Astrocyte (in vitro differentiated cells and primary cell): ENCODE measurements at places on chromosomes 16 and 17. TPM values are rescaled to one million over a fixed set of nuclear protein-coding genes. Genes with fewer than 3 reads are reported as not detected.
A peak's percentile ranks its signal among the peaks of the same experiment; 100 is the strongest.

- no peak overlapping the region for H3K4me3 ChIP-seq
- peak overlapping the region; percentile 27 for H3K27ac ChIP-seq
- DNase-seq, result peak; percentile 64
- H3K4me1 ChIP-seq, result peaks cover 20% of the 10 kb centered on the region
- H3K36me3 ChIP-seq, result no peaks in the 10 kb centered on the region
Observed at GRCh38 chr17:2222901-2223616, 80.5 kb downstream of the SMG6 start.

GRCh38 chr17:31674717-31675349 lies 184.2 kb downstream of the COPRS start:
- H3K27me3 ChIP-seq, result no peaks in the 10 kb centered on the region
- H3K27ac ChIP-seq, result no peak overlapping the region
- no peaks in the 10 kb centered on the region for H3K36me3 ChIP-seq
- no peak overlapping the region for H3K4me3 ChIP-seq
- peaks cover 15% of the 10 kb centered on the region for H3K4me1 ChIP-seq

- H3K4me3 ChIP-seq, result peak overlapping the region; percentile 22
- H3K4me1 ChIP-seq, result peaks cover 42% of the 10 kb centered on the region
- no peak for DNase-seq
- H3K27me3 ChIP-seq, result no peaks in the 10 kb centered on the region
- H3K27ac ChIP-seq, result peak overlapping the region; percentile 37
Observed at GRCh38 chr16:66269617-66270332, 96.7 kb upstream of the CDH5 start.

- peaks cover 3% of the 10 kb centered on the region for H3K27me3 ChIP-seq
- no peak overlapping the region for H3K4me3 ChIP-seq
- peaks cover 12% of the 10 kb centered on the region for H3K4me1 ChIP-seq
- H3K27ac ChIP-seq, result no peak overlapping the region
- H3K36me3 ChIP-seq, result no peaks in the 10 kb centered on the region
- no peak for DNase-seq
Observed at GRCh38 chr16:87044032-87044382, 273.2 kb downstream of the C16orf95 start.

GRCh38 chr17:82351254-82351712 lies 7.8 kb upstream of the TEX19 start:
- H3K4me1 ChIP-seq, result peaks cover 9% of the 10 kb centered on the region
- H3K36me3 ChIP-seq, result no peaks in the 10 kb centered on the region
- no peak overlapping the region for H3K4me3 ChIP-seq
- DNase-seq, result no peak
- peaks cover 9% of the 10 kb centered on the region for H3K27me3 ChIP-seq
- H3K27ac ChIP-seq, result no peak overlapping the region

DNA sequence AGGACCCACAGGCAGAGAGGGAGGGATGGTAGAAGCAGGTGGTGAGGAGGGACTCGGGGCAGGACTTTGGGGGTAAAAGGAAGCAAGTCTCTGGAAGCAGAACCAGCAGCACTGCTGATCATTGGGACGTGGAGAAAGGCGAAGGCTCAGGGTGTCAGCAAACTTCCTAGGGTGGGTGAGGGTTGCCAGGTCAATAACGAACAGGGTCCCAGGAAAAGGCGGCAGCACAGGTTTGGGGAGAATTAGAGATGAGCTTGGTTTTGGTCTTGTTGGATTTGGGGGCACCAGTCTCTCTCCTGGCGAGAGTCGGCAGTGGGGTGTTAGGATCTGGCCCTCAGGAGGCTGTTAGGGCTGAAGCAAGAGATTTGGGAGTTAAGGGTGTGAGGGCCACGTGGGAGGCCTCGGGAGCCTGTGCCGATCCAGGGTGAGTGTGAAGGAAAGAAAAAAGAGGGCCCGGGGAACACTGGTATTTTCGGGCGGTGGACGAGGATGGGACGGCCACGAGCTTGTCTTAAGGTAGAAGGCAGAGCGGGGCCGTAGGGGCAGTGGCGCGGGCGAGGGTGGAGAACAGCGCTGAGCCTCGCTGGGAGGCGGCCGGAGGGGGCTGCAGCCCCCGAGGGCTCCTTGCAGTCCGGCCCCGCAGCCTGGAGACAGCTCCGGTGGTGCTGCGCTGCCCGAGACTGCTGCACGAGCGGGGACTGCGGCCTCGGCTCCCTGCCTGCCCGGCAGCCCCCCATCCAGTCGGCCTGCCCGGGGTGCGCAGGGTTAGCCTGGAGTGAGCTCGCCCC lies 765 bp upstream of the ADORA2B start:
- peak overlapping the region; percentile 84 for H3K27ac ChIP-seq
- H3K36me3 ChIP-seq, result no peaks in the 10 kb centered on the region
- H3K4me3 ChIP-seq, result peak overlapping the region; percentile 90
- no peak for DNase-seq
- H3K4me1 ChIP-seq, result peaks cover 33% of the 10 kb centered on the region

DNA sequence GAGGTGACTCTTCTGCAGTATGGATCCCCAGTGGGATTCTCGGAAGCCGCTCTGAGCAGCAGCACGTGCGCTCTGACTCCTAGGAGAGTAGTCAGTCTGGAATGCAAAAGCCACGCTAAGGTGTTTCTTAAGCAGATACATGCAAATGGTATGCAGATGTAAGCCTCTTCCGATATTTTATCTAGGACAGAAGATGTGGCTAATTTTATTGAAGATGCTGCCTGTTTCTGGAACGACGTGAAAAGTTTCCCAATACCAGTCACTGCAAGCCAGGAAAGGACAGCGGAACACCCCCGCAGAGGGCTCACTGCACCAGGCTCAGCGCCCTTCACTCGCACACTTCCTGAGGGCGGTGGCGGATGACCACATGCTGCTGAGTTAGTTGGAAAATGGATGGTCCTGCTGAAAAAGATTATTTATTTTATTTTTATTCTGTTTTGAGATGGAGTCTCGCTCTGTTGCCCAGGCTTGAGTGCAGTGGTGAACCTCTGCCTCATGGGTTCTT lies 10.1 kb downstream of the FADS6 start:
- no peak overlapping the region for H3K27ac ChIP-seq
- no peaks in the 10 kb centered on the region for H3K36me3 ChIP-seq
- DNase-seq, result no peak

GRCh38 chr16:19645557-19645981 lies 72.5 kb downstream of the KNOP1 start:
- H3K4me1 ChIP-seq, result no peaks in the 10 kb centered on the region
- no peak overlapping the region for H3K4me3 ChIP-seq
- peak; percentile 15 for DNase-seq
- H3K27me3 ChIP-seq, result no peaks in the 10 kb centered on the region
- H3K27ac ChIP-seq, result no peak overlapping the region

DNA sequence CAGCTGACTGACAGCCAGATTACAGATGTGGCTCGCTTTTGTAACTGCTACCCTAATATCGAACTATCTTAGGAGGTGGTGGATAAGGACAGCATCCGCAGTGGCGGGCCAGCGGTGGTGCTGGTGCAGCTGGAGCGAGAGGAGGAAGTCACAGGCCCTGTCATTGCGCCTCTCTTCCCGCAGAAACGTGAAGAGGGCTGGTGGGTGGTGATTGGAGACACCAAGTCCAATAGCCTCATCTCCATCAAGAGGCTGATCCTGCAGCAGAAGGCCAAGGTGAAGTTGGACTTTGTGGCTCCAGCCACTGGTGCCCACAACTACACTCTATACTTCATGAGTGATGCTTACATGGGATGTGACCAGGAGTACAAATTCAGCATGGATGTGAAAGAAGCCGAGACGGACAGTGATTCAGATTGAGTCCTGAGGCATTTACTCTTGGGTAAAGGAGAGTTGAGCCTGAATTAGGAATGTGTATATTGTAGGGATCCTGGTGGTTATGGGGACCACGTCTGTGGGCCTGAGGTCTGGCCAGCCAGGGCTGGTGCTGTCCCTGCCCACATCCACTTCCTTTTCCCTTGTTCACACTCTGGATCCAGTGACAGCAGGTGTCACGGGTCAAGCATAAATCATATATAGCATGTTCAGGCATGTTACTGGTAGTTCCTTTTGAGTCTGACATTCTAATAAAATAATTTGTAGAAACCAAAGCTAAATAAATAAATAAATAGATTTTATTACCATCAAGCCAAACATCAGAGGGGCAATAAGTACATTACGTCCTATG lies 89.0 kb upstream of the SMURF2 start:
- peaks cover 2% of the 10 kb centered on the region for H3K36me3 ChIP-seq
- peaks cover 10% of the 10 kb centered on the region for H3K4me1 ChIP-seq
- no peak overlapping the region for H3K27ac ChIP-seq

GRCh38 chr17:14302091-14302430 lies 1.2 kb downstream of the HS3ST3B1 start:
- H3K4me3 ChIP-seq, result peak overlapping the region; percentile 91
- H3K4me1 ChIP-seq, result peaks cover 46% of the 10 kb centered on the region
- no peak for DNase-seq
- peak overlapping the region; percentile 76 for H3K27ac ChIP-seq
- H3K27me3 ChIP-seq, result peaks cover 5% of the 10 kb centered on the region

DNA sequence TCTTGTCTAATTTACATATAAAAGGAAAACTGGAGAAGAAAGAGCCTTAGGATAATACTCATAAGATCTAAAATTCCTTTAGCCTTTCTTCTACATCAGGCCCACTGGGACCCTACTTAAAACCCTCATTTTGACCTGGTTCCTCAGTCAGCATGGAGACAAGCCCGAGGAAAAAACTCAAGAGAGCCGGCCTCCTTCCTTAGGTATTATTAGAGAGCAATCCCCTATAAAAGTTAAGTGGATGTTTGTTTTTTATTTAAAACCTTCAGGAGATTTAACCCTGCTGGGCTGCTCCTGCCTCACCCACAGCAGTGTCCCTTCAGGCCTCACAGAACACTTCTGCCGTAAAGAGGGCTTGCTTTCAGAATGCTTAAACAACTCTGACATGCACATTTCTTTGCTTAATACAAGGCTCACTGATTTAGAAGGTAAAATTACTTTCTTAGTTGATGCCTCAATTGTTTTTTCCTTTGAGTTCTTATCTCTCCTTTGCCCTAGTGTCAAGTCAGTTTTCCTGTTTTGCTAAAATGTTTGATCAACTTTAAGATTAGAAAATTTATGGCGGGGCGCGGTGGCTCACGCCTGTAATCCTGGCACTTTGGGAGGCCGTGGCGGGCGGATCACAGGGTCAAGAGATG lies 145.6 kb upstream of the TBX2 start:
- no peak overlapping the region for H3K4me3 ChIP-seq
- peaks cover 28% of the 10 kb centered on the region for H3K4me1 ChIP-seq
- DNase-seq, result no peak
- no peaks in the 10 kb centered on the region for H3K36me3 ChIP-seq

GRCh38 chr17:17729620-17730249 lies 48.5 kb downstream of the RAI1 start:
- no peak overlapping the region for H3K4me3 ChIP-seq
- H3K4me1 ChIP-seq, result peaks cover 39% of the 10 kb centered on the region
- DNase-seq, result no peak
- no peaks in the 10 kb centered on the region for H3K27me3 ChIP-seq
- H3K36me3 ChIP-seq, result no peaks in the 10 kb centered on the region
- no peak overlapping the region for H3K27ac ChIP-seq

DNA sequence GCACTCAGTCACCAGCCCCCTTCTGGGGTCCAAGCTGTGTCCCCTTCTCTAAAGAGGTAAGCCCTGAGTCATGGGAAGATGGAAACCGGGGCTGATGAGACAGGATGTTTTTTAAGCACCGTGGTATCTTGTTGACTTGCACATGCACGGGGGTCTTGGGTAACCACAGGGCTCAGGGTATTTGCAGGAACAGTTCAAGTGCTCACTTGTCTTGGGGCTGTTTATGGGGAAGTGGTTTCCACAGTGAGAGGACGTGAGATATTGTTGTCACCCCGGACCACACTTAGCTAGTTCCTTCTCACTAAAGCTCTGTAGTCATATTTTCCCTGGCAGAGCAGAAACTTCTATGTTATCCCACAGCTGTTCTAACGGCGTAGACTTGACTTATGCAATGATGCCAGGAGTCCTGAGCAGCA lies 7.7 kb downstream of the CCL3L1 start:
- H3K4me1 ChIP-seq, result peaks cover under 1% of the 10 kb centered on the region
- no peak overlapping the region for H3K4me3 ChIP-seq
- no peak overlapping the region for H3K27ac ChIP-seq
- no peak for DNase-seq
- no peaks in the 10 kb centered on the region for H3K27me3 ChIP-seq

DNA sequence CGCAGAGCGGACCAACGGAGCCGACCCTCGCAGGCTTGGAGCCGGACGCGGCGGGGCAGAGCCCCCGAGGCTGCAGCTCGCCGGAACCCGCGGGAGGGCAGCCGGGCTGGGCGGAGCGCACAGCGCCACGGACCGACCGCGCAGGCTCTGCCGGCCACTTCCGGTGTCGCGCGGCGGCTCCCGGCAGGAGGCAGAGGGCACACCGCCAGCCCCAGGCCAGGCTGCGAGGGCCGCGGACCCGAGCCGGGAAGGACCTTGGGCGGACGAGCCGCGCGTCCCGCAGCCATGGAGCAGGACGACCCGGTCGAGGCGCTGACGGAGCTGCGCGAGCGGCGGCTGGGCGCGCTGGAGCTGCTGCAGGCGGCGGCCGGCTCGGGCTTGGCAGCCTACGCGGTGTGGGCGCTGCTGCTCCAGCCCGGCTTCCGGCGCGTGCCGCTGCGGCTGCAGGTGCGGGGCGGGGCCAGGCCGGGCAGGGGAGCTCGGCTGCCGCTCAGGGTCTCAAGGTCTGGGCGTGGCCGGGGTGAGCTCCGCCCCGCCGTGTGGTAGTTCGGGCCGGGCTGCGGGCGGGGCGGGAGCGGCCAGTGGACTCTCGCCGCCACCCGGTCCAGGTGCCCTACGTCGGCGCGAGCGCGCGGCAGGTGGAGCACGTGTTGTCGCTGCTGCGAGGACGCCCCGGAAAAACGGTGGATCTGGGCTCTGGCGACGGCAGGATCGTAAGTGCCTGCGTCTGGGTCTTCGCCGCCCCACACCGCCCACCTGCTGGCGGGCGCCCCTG lies at the start of gene ANTKMT:
Gene ANTKMT (plus strand): TSS at position 157 of the 775 bp plus-strand sequence. CDS start 129 bp downstream, at position 286.
- no peaks in the 10 kb centered on the region for H3K36me3 ChIP-seq
- H3K27me3 ChIP-seq, result no peaks in the 10 kb centered on the region
- DNase-seq, result peak; percentile 55
- peak within 1 kb of the TSS; percentile 73 for H3K4me3 ChIP-seq
- peak within 1 kb of the TSS; percentile 65 for H3K27ac ChIP-seq

GRCh38 chr17:67911059-67911782 lies 85.0 kb downstream of the C17orf58 start:
- no peaks in the 10 kb centered on the region for H3K4me1 ChIP-seq
- no peak overlapping the region for H3K27ac ChIP-seq
- DNase-seq, result no peak
- H3K36me3 ChIP-seq, result peaks cover 22% of the 10 kb centered on the region
- H3K27me3 ChIP-seq, result no peaks in the 10 kb centered on the region

GRCh38 chr17:19270704-19271611 lies 33.8 kb downstream of the EPN2 start:
- no peak overlapping the region for H3K4me3 ChIP-seq
- DNase-seq, result no peak
- H3K27ac ChIP-seq, result no peak overlapping the region
- peaks cover 4% of the 10 kb centered on the region for H3K36me3 ChIP-seq

- H3K4me3 ChIP-seq, result no peak overlapping the region
- H3K36me3 ChIP-seq, result no peaks in the 10 kb centered on the region
- H3K27ac ChIP-seq, result no peak overlapping the region
Observed at GRCh38 chr16:55853114-55853513, 20.2 kb upstream of the CES1 start.

Gene TNFRSF17
- total RNA-seq, result not detected in 2 replicates

Gene UTS2R
- not detected in 2 replicates for total RNA-seq

Gene CCL1
- total RNA-seq, result not detected in 2 replicates

Gene CA7
- total RNA-seq, result not detected in 2 replicates

Gene SP6
- total RNA-seq, result 1.3 and 1.6 TPM in 2 replicates

Gene CCL16
- total RNA-seq, result not detected in 2 replicates

Gene NOL3
- 9.5 and 10.9 TPM in 2 replicates for total RNA-seq

Gene SMTNL2
- 0.18 and 0.26 TPM in 2 replicates for total RNA-seq

Gene DBNDD1
- total RNA-seq, result 18.1 and 24.0 TPM in 2 replicates
